ENCODE measurements at places on chromosomes 11 and 22.

GRCh38 chr11:67642173-67643120, 2.9 kb upstream of the TBX10 start:
- no peak for DNase-seq

- no peak for DNase-seq
Observed at GRCh38 chr11:31509051-31509428, 382 bp downstream of the IMMP1L start.

DNA sequence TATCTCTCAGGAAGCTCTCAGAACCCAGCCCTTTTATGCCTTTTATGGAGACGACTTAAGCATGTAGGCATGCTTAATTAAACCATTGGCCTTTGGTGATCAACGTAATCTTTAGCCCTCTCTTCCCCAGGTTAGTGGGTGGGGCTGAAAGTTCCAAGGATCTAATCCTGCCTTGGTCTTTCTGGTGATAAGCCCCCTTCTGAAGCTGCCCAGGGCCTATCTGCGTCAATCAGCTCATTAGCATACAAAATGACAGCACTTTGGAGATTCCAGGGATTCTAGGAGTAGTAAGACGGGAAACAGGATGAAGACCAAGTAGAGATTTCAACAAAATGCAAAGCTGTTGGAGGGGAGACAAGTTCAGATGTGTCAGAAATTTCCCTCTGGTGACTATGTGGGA, 3.1 kb downstream of the FAM118A start:
- no peak for DNase-seq

DNA sequence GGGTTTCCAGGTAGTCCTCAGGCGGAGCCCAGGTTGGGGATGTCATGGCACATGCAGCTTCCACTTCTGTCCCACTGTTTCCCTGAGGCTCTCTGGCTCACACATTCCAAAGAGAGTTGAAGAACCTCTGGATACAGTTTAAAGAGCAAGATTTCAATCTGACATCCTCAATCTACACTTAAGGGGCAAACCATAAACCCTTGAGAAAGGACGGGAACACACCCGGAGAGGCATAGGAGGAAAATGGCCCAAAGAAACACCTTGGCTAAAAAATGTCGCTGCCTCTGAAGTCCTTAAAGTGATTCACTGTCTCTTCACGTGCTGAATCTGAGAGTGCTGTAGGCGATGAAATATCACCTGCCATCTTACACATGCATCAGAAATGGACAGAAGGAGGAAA, 70.9 kb upstream of the ARFGAP3 start:
- no peak for DNase-seq

GRCh38 chr11:126186708-126187529, 24.5 kb downstream of the RPUSD4 start:
- no peak for DNase-seq

- DNase-seq: no peak
Observed at GRCh38 chr11:110032957-110033570, 60.1 kb upstream of the ZC3H12C start.

DNA sequence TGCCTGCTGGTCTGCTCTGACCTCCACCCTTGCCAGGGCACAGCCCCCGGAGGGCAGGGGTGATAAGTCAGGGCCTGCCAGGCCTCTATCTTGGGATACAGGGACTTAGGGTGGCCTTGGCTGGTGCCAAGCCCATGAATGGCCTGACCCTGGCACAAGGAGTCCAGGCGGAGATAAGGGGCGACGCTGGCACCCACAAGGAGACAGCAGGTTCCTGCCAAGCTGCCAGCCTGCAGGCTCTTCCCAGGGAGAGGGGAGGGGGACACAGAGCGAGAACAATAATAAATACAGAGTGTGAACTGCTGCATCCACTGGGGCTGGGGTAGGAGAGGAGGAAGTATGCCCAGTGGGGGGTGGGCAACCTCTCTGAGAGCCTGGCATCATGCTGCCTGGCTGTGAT, 978 bp downstream of the CSDC2 start:
- DNase-seq: no peak

- DNase-seq: no peak
Observed at GRCh38 chr22:41557401-41558240, 3.2 kb upstream of the CSDC2 start.

- DNase-seq: no peak
Observed at GRCh38 chr11:14240221-14240620, 118.8 kb downstream of the RRAS2 start.

DNA sequence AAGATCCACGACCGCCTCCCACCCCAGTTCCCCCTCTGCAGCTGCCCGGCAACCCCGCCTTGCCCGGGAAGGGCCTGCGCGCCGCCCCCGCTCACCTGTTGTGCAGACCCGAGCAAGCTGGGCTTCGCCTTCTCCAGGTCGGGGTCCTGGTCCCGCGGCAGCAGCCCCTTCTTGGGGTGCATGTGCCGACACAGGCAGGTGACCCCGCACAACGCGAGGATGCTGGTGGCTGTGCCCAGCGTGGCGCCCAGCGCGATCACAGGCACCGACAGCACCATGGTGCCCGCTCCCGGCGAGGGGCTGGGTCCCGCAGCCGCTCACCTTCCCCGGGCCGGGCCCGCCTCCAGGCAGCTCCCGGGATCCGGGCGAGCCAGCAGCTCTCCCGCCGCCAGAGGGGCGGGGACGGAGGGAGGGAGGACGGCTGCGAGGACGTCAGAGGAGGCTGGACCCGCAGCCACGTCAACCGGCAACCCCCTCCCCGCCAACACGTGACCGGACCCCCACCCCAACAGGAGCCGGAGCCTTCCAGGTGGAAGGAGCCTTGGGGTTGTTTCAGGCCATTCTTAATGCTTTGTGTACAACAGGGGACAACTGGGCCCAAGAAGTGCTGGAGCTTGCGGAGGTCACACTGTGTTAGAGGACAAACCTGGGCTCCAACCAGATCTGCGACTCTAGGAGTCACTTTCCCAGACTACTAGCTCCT, at the start of gene SYT13:
Gene SYT13, minus strand, starts transcription at position 412 of the 703 bp plus-strand sequence. Its CDS starts 134 bp downstream, at position 278.
- DNase-seq: no peak

- DNase-seq: peak; percentile 38
Observed at GRCh38 chr22:21642584-21643448, 714 bp downstream of the SDF2L1 start.

DNA sequence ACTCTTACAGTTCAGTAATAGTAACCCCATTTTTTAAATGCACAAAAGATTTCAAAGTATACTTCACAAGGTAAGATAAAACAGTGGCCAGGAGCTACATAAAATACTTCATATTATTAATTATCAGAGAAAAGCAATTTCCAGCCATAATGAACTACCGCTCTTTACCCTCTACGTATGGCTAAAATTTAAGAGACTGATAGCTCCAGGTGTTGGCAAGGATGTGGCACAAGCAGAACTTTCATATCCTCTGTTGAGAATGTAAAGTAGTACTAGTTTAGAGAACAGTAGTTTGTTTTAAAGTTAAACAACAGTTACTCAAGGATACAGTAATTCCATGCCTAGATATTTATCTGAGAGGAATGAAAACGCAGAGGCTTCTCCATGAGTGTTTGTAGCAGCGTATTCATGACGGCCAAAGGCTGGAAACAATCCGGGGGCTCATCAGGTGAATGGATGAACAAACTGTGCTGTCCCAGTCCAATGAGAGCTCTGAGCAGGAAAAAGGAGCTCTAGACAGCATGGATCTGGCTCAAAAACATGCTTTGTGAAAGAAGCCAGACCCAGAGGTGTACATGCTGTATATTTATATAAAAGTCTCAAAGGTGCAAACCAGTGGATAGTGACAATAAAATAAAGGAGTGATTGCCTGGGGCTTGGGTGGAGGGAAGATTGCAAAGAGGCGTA, 85.5 kb downstream of the PACS1 start:
- no peak for DNase-seq

- DNase-seq: no peak
Observed at GRCh38 chr22:30600921-30601320, 6.1 kb upstream of the TCN2 start.

- DNase-seq: no peak
Observed at GRCh38 chr22:24996420-24996952, 44.0 kb downstream of the KIAA1671 start.

- no peak for DNase-seq
Observed at GRCh38 chr11:46527591-46528130, 66.2 kb downstream of the AMBRA1 start.

GRCh38 chr22:27576413-27576812, 225.1 kb downstream of the MN1 start:
- DNase-seq: no peak

DNA sequence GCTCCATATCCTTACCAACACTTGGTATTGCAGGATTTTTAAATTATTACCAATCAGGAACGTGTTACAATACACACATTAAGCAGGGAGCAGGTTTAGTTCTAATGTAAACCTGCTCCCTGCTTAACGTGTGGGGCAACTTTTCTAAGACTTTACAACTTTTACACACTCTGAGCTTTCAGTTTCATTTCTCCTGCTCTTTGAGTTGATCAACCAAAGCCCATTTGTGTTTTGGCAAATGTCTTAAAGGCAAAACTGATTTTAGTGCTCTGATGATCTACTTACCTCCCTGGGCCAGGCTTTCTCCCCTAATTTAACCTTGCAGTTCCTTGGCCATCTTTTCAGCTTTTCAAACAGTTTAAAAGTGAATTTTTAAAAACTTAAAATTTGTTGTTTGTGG, 70.9 kb downstream of the ZBTB44 start:
- no peak for DNase-seq

DNA sequence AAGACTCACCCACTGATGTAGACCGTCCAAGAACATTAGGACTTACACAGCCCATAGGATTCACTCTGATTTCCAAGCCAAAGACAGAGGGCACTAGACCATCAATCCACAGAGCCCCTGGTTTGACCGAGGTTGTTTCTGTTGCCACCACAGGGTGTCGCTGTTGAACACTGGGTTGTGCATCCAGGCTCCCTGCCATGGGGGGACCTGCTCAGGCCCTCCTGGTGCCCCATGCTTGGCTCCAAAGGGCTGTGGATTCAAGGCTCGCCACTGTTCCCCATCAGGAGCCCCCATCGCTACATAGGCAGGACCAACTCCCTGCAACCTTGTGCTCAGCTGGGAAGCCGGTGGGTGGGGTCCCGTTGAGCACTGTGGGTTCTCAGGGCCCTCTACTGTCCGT, 128.0 kb upstream of the ANO1 start:
- DNase-seq: no peak

Measured in stimulated activated CD8-positive, alpha-beta memory T cell treated with anti-CD3 and anti-CD28 coated beads, Interleukin-4, amount 100 ng/mL, for 1 hour (primary cell).